ENCODE measurements at places on chromosomes 3 and 15.

- DNase-seq, result no peak
Observed at GRCh38 chr3:42116466-42116865, 25.3 kb downstream of the TRAK1 start.

DNA sequence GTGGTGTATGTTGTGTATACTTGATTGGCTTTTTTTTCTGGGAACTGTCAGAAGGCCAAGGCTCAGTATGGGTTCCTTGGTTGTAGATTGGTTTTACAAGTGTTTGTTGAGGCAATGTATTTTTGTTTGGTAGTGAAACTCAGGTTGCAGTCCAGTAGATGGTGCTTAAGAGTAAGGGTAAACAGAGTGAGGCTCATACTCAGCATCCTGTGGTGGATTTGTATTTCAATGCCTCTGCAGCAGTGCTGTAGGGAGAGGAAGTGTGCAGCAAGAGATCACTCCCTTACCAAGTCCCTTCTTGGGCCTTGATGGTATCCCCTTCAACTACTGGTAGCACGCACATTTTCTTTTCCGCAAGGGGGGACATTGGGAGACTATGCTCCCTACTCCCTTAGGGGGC lies 428.5 kb upstream of the CNTN3 start:
- no peak for DNase-seq

- no peak for DNase-seq
Observed at GRCh38 chr3:165518346-165518745, 318.9 kb downstream of the BCHE start.

GRCh38 chr3:101571028-101571895 lies 2.7 kb upstream of the PCNP start:
- no peak for DNase-seq

- no peak for DNase-seq
Observed at GRCh38 chr3:161673866-161674265, 177.3 kb downstream of the OTOL1 start.

- DNase-seq, result no peak
Observed at GRCh38 chr3:135851201-135852081, 114.1 kb upstream of the PPP2R3A start.

- DNase-seq, result no peak
Observed at GRCh38 chr3:136078421-136079364, 113.2 kb downstream of the PPP2R3A start.

GRCh38 chr15:40266828-40267304 lies 16.0 kb downstream of the ANKRD63 start:
- DNase-seq, result no peak

GRCh38 chr3:20256144-20256543 lies 70.1 kb upstream of the SGO1 start:
- DNase-seq, result no peak

DNA sequence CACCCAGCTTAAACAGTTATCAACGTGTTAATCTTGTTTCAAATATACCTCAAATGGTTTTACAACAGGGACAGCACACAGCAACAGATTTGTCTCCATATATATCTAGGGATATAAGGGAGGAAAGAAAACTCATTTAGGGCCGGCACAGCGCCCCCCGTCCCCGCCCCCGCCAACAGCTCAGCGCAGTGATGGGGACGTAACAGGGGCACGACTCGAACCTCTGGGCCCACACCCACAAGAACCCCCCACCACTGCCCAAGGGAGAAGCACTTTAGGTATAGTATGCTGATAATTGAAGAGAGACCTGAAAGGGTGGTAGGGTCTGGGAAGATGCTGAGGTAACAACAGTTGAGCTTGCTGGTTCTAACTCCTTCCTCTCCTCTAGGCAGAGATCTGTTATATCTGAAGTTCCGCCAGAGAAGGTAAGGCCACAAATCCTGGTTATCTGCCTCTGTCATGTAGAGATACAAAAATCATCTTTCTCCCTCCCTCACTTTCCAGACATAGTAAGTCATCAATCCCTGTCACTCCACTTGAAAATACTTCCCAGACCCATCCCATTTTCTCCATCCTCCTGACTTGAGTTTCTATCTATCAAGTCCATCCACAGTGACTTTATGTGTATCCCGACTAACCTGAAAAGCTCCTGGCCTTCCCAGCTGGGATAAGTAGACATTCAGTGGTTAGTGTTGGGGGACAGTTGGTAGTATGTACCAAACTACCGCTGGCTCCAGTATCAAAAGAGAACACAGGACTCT lies 126.9 kb downstream of the PDZRN3 start:
- DNase-seq, result no peak

GRCh38 chr3:45056608-45057301 lies 30.7 kb downstream of the CLEC3B start:
- no peak for DNase-seq
